ENCODE measurements at places on chromosomes 4 and X. TPM values are rescaled to one million over a fixed set of nuclear protein-coding genes. Genes with fewer than 3 reads are reported as not detected.

- no peak for DNase-seq
Measured at GRCh38 chrX:68666580-68666979, 19.1 kb downstream of the STARD8 start.

The JAKMIP1 gene
- not detected for total RNA-seq

DNA sequence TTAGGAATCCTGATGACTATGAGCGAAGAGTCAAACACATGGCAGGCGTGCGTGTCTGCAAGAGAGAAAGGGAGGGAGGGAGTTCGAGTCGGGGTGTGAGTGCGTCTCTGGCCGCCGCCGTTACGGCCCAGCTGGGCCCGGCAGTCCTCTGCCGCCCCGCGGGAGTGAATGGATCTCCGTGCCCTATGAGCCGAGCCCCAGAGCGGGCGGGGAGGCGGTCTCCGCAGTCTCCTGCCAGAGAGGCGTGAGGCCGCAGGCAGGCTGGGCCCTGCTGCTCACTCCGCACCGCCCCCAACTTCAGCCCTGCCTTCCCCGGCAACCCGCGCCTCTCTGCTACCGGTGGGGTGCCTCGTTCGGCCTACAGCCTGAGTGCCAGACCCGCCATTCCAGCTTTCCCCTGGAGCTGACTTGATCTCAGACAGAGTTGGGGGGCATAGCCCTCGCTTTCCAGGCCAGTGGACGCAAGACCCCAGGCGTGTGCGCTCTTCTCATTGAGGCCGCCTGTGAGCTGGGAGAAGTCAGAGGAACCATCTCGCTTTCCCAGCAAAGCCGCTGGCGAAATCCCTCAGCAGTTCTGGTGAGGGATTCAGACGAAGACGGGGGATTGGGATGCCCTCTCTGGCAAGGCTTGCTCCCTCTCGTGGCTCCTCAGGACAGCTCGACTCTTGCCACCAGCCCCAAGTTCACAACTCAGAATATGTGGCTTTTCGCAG, 1.4 kb downstream of the SLC16A2 start:
- DNase-seq: peak; percentile 59

GRCh38 chrX:132957211-132958090, 978 bp downstream of the HS6ST2 start:
- no peak for DNase-seq
